ENCODE measurements at places on chromosomes 4 and X. TPM values are rescaled to one million over a fixed set of nuclear protein-coding genes. Genes with fewer than 3 reads are reported as not detected.

Gene LRCH2
- total RNA-seq = 12.8 TPM

Gene RAB40AL
- total RNA-seq = 0.33 TPM

DNA sequence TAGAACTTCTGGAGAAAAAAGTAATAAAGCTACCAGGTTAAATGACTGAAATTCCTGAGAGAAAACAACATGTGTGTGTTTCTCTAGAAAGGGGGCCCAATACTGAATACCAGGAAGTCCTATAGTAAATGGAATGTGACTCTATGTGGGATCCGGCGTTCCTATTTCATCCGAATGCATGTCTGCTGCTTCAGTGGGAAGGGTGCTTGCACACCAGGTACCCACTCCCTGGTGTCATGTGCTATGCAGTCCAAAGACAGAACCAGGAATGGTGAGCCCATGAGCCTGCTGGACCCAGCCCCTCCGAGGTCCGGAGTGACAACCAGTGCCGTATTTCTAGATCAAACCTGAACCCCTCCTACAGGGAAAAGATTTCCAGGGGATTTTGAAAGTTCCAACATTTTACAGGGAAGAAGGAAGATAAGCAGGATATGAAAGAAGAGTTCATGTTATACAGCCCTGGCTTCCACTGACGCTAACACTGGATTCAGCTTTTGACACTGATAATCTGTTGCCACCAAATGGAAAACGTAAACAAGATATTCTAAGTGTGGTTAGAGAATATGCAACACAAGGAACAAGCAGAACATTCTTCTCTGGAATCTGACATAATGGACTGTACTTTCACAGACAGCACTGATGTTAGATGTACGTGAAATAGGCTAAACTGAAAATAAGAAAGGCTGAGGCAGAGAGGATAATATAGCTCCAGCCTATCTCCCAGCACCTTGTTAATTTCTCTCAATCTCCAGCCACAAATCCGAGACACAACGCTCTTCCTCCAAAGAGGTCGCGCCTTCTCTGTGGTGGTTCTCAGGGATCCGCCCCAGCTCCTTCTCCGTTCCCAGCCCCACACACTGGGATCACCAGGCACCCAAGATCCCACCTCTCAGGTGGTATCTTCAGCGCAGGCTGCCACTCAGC, 725 bp upstream of the CXCL1 start:
- H3K4me3 ChIP-seq = peak overlapping the region; percentile 52
- no peak for DNase-seq
- no peaks in the 10 kb centered on the region for H3K27me3 ChIP-seq
- no peak overlapping the region for H3K27ac ChIP-seq
- no peaks in the 10 kb centered on the region for H3K36me3 ChIP-seq

DNA sequence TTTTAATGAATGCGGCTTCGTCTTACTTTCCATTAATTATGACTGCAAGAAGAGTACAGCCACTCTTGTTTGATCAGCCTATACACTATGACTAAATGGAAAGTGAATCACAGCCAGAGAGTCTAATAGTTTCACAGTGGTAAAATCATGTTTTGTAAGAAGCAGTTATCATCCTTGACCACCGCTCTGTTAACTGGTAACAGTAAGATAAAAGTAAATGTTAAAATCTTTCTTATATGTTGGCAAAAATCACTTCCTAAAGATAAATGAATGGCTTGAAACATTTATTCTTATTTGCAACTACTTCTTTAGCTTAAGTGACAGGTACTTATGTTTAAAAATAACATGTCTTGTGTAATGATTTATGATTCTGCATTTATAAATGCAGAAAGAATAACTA, 13.2 kb downstream of the GALNT7 start:
- peaks cover 8% of the 10 kb centered on the region for H3K4me1 ChIP-seq
- no peak overlapping the region for H3K4me3 ChIP-seq
- peak; percentile 59 for DNase-seq
- no peak overlapping the region for H3K27ac ChIP-seq
- no peaks in the 10 kb centered on the region for H3K36me3 ChIP-seq
- H3K27me3 ChIP-seq = no peaks in the 10 kb centered on the region

GRCh38 chr4:141851246-141851891, 215.0 kb downstream of the IL15 start:
- H3K36me3 ChIP-seq = no peaks in the 10 kb centered on the region
- no peaks in the 10 kb centered on the region for H3K27me3 ChIP-seq
- peak; percentile 42 for DNase-seq
- H3K4me1 ChIP-seq = no peaks in the 10 kb centered on the region
- H3K27ac ChIP-seq = no peak overlapping the region

- DNase-seq = no peak
- no peak overlapping the region for H3K4me3 ChIP-seq
- no peak overlapping the region for H3K27ac ChIP-seq
- H3K27me3 ChIP-seq = no peaks in the 10 kb centered on the region
- no peaks in the 10 kb centered on the region for H3K36me3 ChIP-seq
These were observed 89.0 kb downstream of the KDR start for GRCh38 chr4:55036405-55036804.

GRCh38 chr4:126779001-126779400, 853.8 kb upstream of the INTU start:
- H3K27me3 ChIP-seq = no peaks in the 10 kb centered on the region
- H3K4me1 ChIP-seq = no peaks in the 10 kb centered on the region
- H3K4me3 ChIP-seq = no peak overlapping the region
- no peaks in the 10 kb centered on the region for H3K36me3 ChIP-seq

DNA sequence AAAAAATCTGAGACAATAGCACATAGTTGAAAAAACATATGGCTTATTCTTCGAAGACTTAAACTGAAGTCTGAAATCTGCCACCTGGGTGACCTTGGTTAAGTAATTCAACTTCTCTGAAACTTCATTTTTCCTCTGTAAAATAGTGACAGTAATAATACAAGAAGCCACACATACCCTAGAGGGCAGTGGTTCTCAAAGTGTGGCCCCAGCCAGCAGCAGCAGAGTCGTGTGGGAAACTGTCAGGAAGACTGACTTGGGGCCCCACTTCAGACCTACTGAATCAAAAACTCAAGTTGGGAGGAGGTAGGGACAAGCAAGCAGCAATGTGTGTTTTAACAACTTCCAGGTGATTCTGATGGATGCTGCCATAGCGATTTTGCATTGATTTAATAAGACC, 249.9 kb downstream of the HNRNPD start:
- no peak for DNase-seq
- H3K4me3 ChIP-seq = no peak overlapping the region
- no peaks in the 10 kb centered on the region for H3K4me1 ChIP-seq
- no peaks in the 10 kb centered on the region for H3K36me3 ChIP-seq

GRCh38 chrX:30702736-30703135, 49.5 kb downstream of the GK start:
- DNase-seq = peak; percentile 80
- H3K4me1 ChIP-seq = no peaks in the 10 kb centered on the region
- H3K27me3 ChIP-seq = no peaks in the 10 kb centered on the region
- no peaks in the 10 kb centered on the region for H3K36me3 ChIP-seq
- H3K4me3 ChIP-seq = no peak overlapping the region

DNA sequence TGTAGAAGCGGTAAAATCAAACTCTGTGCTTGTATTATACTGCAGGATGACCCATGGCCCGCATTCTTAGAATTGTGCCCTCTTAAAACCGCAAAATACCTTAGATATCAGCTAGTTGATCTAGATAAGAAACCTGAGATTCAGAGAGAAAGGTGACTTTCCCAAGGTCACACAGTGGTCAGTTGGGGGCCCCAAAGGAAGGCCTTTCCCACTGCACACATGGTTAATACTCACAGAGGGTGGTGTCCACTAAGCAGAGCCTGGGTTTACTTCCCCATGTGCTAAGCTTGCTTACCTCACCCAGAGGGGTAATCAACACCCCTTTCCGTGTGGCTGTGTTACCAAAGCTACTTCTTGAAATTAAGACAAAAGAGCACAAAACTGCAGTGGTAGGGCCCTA, 66.3 kb downstream of the RBM47 start:
- H3K4me1 ChIP-seq = no peaks in the 10 kb centered on the region
- no peak overlapping the region for H3K27ac ChIP-seq
- no peak for DNase-seq
- H3K27me3 ChIP-seq = no peaks in the 10 kb centered on the region
- H3K36me3 ChIP-seq = no peaks in the 10 kb centered on the region

GRCh38 chr4:3248811-3249661, at the start of gene MSANTD1:
TSS of gene MSANTD1 (plus strand) at chr4:3249159. CDS start at chr4:3249223, 64 bp downstream.
- no peak within 1 kb of the TSS for H3K4me3 ChIP-seq
- no peak within 1 kb of the TSS for H3K27ac ChIP-seq
- H3K27me3 ChIP-seq = no peaks in the 10 kb centered on the region
- H3K36me3 ChIP-seq = no peaks in the 10 kb centered on the region
- no peaks in the 10 kb centered on the region for H3K4me1 ChIP-seq

DNA sequence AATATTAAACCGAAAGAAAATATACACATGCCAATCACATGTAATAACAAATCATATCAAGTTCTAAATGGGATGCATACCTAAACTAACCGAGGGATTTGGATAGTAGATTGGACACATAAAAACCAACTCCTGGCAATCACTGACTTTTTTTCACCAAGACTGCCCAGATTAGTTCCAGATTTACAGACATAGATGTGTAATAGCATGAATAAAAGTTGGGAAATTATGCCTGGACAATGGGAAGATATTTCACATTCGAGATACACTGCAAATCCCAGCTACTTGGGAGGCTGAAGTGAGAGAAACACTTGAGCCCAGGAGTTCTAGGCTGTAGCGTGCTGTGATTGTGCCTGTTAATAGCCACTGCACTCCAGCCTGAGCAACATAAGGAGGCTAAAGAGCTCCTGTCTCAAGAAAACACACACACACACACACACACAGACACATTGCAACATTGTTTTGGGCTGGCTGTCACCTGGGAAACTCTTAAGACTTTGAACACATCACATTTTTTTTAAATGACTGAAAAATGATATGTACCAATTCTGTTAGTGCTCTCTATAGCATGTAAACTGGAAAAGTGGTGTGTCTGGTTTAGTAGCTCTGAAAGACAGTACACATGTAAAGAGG, 5.7 kb downstream of the RAB40A start:
- H3K27ac ChIP-seq = no peak overlapping the region
- H3K36me3 ChIP-seq = no peaks in the 10 kb centered on the region
- DNase-seq = no peak
- H3K27me3 ChIP-seq = no peaks in the 10 kb centered on the region
- H3K4me1 ChIP-seq = no peaks in the 10 kb centered on the region
- no peak overlapping the region for H3K4me3 ChIP-seq

Measured in fibroblast of lung (primary cell).